ENCODE measurements at places on chromosomes 11 and 22. TPM values are rescaled to one million over a fixed set of nuclear protein-coding genes. Genes with fewer than 3 reads are reported as not detected.

DNA sequence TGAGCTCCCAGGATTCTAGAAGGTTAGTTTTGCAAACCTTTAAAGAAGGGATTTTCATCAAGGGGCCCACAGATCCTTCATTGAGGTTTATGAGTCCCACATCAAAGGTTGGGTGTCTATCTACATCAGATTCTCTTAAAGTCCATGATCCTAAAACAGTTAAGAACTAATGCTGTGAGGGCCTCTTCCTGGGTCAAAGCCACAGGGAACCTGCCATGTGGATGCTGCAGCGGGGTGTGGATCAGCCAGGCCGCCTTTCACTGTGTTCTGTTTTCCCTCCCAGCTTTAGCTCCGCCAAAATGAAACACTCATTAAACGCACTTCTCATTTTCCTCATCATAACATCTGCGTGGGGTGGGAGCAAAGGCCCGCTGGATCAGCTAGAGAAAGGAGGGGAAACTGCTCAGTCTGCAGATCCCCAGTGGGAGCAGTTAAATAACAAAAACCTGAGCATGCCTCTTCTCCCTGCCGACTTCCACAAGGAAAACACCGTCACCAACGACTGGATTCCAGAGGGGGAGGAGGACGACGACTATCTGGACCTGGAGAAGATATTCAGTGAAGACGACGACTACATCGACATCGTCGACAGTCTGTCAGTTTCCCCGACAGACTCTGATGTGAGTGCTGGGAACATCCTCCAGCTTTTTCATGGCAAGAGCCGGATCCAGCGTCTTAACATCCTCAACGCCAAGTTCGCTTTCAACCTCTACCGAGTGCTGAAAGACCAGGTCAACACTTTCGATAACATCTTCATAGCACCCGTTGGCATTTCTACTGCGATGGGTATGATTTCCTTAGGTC, 5.3 kb downstream of the SERPIND1 start:
- peaks cover 19% of the 10 kb centered on the region for H3K4me1 ChIP-seq
- H3K36me3 ChIP-seq = peaks cover 4% of the 10 kb centered on the region
- no peak for DNase-seq
- no peak overlapping the region for H3K4me3 ChIP-seq
- no peaks in the 10 kb centered on the region for H3K27me3 ChIP-seq
- H3K27ac ChIP-seq = no peak overlapping the region

The RIMBP3C gene
- total RNA-seq = 0.45 TPM

- H3K36me3 ChIP-seq = peaks cover 40% of the 10 kb centered on the region
- no peak for DNase-seq
- H3K27me3 ChIP-seq = no peaks in the 10 kb centered on the region
- no peak overlapping the region for H3K27ac ChIP-seq
Observed at GRCh38 chr22:40401532-40401931, 31.1 kb downstream of the SGSM3 start.

DNA sequence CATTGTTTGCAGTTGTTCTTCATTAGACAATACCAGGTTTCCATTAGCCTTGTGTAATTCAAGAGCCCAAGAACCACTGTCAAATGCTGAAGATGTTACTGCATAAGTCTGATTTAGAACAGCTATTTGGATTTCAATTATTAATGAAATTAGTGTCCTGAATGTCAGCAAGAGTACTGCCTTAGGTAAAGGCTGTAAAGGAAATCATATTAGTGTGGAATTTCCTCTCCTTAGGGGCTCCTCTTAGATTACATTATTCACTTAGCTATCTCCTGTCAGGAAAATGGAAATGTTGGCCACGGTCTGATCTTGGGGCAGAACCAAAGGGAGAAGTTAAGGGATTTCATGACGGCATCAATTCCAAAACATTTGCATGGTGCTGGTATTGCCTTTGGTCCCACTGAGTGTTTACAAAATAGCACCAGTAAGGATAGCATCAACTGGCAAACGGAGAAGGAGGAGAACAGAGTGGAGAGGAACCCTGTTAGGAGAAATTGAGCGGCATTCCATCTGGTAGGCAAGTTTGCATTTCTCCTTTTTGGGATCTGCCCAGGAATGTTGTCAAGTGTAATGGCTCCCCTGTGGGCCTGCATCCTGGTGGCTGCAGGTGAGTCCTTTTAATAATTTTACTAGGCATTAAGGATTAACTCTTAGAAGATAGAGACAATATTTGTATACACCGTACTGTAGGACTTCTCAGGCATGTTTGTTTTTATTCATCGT, at the start of gene HTR3B:
TSS of gene HTR3B (plus strand) at position 418 of the 723 bp plus-strand sequence. CDS start at position 556, 138 bp downstream.
- DNase-seq = no peak
- H3K36me3 ChIP-seq = no peaks in the 10 kb centered on the region
- no peak within 1 kb of the TSS for H3K27ac ChIP-seq
- no peaks in the 10 kb centered on the region for H3K27me3 ChIP-seq

The NCR3LG1 gene
- total RNA-seq = 7.6 TPM

The PHOX2A gene
- not detected for total RNA-seq

The CRYBB1 gene
- total RNA-seq = not detected

DNA sequence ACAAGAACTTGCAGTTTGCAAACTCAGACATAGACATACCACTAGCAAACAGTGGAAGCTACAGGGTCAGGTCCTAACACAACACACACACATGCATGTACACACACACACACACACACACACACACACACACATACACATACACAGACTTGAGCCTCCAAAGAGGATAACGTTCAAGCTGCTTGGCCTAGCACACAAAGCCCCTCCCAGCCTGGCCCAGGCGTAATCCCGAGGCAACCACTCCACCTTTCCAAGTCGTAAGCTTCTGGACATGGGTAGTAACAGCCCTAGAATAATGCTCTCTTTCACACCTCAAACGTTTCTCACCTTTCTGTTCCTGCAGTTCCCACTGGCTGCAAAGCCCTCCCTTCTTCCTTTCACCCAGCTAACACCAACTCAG, 88.6 kb downstream of the LARGE1 start:
- no peaks in the 10 kb centered on the region for H3K36me3 ChIP-seq
- no peak for DNase-seq
- H3K27me3 ChIP-seq = no peaks in the 10 kb centered on the region
- no peak overlapping the region for H3K27ac ChIP-seq

DNA sequence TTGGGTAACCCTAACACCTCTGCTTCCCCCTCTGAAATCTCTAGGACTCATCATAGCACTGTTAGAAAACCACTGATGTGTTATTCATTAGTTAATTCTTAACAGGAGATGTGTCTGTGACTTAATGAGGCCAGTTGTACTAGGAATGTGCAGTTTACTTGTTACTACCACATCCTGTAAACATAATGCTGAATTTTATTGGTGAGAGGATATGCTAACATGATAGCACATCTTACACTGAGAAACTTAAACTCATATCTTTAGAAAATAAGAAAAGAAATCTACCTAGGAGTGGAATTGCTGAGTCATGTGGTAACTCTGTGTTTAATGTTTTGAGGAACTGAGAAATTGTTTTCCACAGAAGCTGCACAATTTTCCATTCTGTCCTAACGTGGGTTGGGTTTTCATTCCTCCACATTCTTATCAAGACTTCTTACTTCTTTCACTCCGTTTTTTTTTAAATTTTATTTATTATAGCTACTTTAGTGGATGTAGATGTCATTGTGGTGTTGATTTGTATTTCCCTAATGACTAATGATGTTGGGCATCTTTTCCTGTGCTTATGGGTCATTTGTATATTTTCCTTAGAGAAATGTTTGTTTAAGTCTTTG, 33.7 kb downstream of the RNF121 start:
- no peaks in the 10 kb centered on the region for H3K27me3 ChIP-seq
- H3K27ac ChIP-seq = no peak overlapping the region
- no peaks in the 10 kb centered on the region for H3K4me1 ChIP-seq
- no peak for DNase-seq
- peaks cover 2% of the 10 kb centered on the region for H3K36me3 ChIP-seq
- no peak overlapping the region for H3K4me3 ChIP-seq

- no peaks in the 10 kb centered on the region for H3K27me3 ChIP-seq
- no peak for DNase-seq
- H3K4me1 ChIP-seq = no peaks in the 10 kb centered on the region
- no peak overlapping the region for H3K4me3 ChIP-seq
- H3K36me3 ChIP-seq = no peaks in the 10 kb centered on the region
Observed at GRCh38 chr22:44351685-44352377, 39.1 kb upstream of the SHISAL1 start.

The USH1C gene
- 5.9 TPM for total RNA-seq

DNA sequence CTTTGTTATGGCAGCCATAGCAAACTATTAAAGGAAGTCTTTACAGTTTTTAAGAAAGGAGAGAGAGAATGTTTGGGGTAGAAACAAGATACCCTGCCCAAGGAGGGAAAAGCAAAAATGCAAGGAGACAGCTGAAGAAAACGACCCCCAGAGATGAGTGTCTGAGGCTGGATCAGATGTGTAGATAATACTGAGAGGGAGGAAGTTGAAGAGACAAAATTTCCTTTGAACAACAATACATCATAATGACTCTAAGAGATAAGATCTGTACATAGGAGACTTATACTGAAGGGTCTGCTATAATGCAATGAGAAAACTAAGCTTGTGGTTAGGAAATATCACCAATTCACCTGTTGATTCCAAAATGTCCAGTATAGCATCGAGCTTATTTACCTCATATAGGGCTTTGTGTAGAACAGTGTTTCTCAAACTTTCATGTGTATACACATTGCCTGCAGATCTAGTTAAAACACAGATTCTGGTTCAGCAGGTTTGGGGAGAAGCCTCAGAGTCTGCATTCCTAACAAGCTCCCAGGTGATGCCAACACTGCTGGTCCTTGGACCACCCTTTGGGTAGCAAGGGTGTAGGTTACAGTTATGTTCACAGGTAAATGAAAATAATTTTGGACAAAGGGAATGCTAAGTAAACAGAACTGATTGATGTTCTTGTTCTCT, 5.8 kb upstream of the CEP295 start:
- H3K4me3 ChIP-seq = no peak overlapping the region
- DNase-seq = no peak
- peaks cover 6% of the 10 kb centered on the region for H3K4me1 ChIP-seq
- no peaks in the 10 kb centered on the region for H3K36me3 ChIP-seq
- H3K27me3 ChIP-seq = no peaks in the 10 kb centered on the region
- no peak overlapping the region for H3K27ac ChIP-seq

The GPR83 gene
- 0.81 TPM for total RNA-seq

DNA sequence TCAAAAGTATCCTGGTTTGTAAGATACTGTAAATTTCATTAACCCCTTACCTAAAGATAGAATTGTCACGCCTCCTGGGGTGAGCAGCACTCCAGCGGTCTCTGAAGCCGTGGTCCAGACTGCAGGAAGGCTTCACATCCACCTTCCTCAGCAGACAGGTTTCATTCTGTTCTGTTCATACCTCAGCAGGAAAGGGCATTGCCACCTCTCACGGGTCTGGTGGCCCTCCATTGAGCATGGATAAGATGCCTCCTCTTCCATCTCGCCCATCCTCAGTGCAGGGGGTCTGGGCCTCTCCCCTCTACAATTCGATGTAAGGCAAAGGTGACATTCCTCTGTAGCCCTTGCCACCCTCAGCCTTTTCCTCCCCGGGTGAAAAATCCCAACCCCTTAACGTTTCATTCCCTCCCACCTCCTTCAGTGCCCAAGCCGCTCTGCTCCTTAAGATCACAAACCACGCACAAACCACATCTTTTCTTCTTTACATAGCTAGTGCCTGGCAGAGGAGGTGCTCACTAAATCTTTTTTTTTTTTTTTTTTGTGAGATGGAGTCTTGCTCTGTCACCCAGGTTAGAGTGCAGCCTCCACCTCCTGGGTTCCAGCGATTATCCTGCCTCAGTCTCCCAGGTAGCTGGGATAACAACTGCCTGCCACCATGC, 28.5 kb downstream of the RPUSD4 start:
- H3K36me3 ChIP-seq = no peaks in the 10 kb centered on the region
- H3K27me3 ChIP-seq = no peaks in the 10 kb centered on the region
- H3K27ac ChIP-seq = no peak overlapping the region
- H3K4me3 ChIP-seq = no peak overlapping the region
- no peak for DNase-seq

- no peak overlapping the region for H3K4me3 ChIP-seq
- H3K27me3 ChIP-seq = no peaks in the 10 kb centered on the region
- DNase-seq = no peak
- H3K4me1 ChIP-seq = peaks cover 8% of the 10 kb centered on the region
- no peak overlapping the region for H3K27ac ChIP-seq
Observed at GRCh38 chr11:12009617-12010321, 1.3 kb upstream of the DKK3 start.

DNA sequence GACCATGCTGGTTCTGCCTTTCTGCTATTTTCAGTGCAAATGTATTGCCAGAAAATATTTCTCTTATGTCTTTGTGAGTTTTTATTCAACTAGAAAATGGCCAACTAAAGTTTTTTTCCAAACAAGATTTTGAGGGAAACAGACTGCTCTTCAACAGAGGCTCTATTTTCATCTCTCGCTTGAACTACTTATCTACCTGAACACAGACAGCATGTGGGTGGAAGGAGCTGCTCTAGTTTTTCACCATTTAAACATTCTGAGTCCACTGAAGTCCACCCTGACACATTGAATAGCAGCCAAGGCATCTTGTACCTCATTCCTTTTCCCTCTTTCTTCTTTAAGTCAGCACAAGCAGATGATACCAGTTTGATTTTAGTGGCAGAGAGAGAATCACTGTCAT, 9.8 kb upstream of the OR9I1 start:
- H3K27ac ChIP-seq = no peak overlapping the region
- H3K27me3 ChIP-seq = no peaks in the 10 kb centered on the region
- H3K36me3 ChIP-seq = no peaks in the 10 kb centered on the region
- DNase-seq = no peak

DNA sequence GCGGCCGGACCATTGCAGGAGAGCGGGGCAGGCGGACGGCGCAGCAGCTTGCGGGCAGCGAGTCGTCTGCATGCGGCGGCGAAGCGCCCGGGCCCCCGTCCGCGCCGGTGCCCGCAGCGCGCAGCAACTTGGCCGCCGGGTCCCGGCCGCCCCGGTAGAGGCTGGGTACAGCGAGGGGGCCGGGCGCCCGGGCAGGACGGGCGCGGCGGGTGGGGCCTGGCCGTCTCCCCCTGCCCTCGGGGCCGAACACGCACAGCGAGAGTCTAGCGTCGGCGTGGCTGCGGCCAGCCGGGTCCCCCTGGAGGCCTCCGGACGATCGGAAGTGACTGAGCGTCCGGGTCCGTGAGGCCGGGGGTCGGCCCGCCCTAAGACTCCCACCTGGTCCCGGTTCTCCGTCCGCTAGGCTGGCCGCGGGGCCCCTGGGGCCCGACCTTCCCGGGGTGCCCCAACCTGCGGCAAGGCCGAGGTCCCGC, 775 bp upstream of the TRABD start:
- H3K4me3 ChIP-seq = peak overlapping the region; percentile 37
- H3K27me3 ChIP-seq = no peaks in the 10 kb centered on the region
- no peaks in the 10 kb centered on the region for H3K36me3 ChIP-seq
- H3K4me1 ChIP-seq = peaks cover 55% of the 10 kb centered on the region

The MOGAT2 gene
- total RNA-seq = not detected

The C1QTNF6 gene
- total RNA-seq = 4.8 TPM

The MYEOV gene
- total RNA-seq = 0.42 TPM

GRCh38 chr11:126163074-126163700, 48.3 kb downstream of the RPUSD4 start:
- H3K4me3 ChIP-seq = no peak overlapping the region
- no peaks in the 10 kb centered on the region for H3K36me3 ChIP-seq
- no peaks in the 10 kb centered on the region for H3K27me3 ChIP-seq
- H3K27ac ChIP-seq = no peak overlapping the region
- H3K4me1 ChIP-seq = peaks cover 12% of the 10 kb centered on the region

- H3K27me3 ChIP-seq = no peaks in the 10 kb centered on the region
- H3K36me3 ChIP-seq = no peaks in the 10 kb centered on the region
- no peaks in the 10 kb centered on the region for H3K4me1 ChIP-seq
- no peak overlapping the region for H3K27ac ChIP-seq
Observed at GRCh38 chr11:41177791-41178190, 281.7 kb downstream of the LRRC4C start.

- peaks cover 53% of the 10 kb centered on the region for H3K36me3 ChIP-seq
- H3K27ac ChIP-seq = no peak overlapping the region
- H3K4me3 ChIP-seq = no peak overlapping the region
- no peak for DNase-seq
Observed at GRCh38 chr22:42632096-42632495, 8.3 kb downstream of the ATP5MGL start.

The EFEMP2 gene
- 81.7 TPM for total RNA-seq
